ENCODE measurements at places on chromosomes 2 and 18. TPM values are rescaled to one million over a fixed set of nuclear protein-coding genes. Genes with fewer than 3 reads are reported as not detected.

DNA sequence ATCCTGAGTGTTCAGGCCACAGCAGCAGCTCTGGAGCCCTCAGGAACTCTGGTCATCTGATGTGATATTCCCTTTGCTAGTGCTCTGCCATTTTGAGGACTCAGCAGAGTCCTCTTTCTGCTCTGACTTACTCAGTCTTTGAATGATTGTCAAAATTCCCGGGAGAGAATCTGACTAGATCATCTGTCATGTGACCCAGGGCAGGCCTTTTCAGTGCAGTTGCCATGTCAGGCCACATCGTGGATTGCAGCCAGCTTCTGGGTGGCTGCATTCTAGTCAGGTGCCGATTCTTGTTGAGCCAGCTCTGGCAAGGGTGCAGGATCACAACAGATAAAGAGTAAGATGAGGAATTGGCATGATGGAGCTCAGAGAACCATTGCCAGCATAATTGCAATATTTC is 795.6 kb downstream of the CPS1 start:
- DNase-seq: no peak

DNA sequence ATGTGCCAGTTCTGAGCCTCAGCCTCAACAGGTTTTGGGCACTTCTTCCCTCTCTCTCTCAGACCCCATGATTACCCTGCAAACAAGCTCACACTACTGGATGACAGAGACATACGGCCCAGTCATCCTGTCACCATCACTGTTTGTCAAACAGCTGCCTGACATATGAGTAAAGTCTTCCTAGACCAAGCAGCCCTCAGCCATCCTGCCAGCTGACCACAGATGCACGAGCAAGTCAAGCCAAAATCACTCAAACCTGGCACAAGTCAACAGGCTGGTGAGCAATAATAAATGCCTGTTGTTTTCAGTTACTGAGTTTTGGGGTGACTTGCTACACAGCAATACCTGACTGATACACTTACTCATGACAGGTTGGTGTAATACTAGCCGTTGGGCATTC is 75.5 kb upstream of the KLF7 start:
- DNase-seq: no peak

GRCh38 chr2:217363470-217363869 is 503.6 kb upstream of the TNP1 start:
- DNase-seq: no peak

The CHRNA1 gene
- total RNA-seq: 2.5 TPM

The CYP27A1 gene
- 34.5 TPM for total RNA-seq

The MYO5B gene
- total RNA-seq: 41.9 TPM

The GCG gene
- total RNA-seq: 21.1 TPM
